Mesothelial cell of epicardium (in vitro differentiated cells): ENCODE measurements at places on chromosomes 5 and 9.
A peak's percentile ranks its signal among the peaks of the same experiment; 100 is the strongest.

GRCh38 chr9:108389056-108389455 lies 466.7 kb downstream of the ACTL7B start:
- DNase-seq = no peak

DNA sequence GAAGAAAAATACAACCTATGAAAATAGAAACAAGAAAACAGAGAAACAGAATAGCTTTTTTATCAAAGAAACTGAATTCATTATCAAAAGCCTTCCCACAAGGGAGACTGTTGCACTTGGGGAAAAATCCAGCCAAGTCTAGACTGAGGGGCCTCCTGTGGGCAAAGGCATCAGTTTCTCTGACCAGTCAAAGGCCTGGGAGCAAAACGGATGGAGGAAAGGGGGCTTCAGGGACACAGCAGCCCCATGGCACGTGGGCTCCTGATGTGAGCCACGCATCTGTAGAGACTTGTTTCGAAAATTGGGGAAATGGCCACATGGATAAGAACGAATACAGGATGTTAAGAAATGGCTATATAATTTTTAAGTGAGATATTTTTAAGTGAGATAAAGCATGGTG lies 21.1 kb downstream of the ZDHHC11B start:
- DNase-seq = no peak

DNA sequence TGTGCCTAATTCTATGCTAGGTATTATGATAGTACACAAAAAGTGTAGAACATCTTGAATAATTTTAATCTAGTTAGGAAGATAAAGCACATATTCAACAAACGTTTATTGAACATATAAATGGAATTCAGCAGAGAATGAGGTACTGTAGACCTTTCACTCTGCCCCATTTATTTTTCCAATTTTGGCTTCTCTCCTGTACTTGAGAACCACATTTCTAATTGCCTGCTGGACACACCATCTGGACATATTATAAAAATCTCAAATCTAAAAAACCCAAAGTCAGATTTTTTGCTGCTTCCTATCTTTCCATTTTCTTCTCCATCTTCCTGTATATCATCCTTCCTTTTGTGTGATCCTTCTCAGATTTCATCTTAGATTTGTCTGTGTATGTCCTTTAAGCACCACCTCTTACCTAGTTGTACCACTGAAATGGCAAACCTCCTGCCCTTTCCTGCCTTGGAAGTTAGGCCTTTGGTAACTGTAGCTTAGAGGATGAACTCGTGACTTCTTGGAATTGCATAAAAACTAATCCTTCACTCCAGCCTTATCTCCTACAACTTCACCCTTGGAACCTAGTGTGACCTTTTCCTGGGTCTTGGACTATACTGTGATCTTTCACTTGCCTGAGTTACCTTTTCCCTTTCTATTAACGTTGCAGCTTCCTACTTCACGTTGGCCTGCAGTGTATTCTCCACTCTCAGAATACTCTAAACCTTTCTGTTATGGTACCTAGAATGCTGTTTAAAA lies 8.8 kb downstream of the SLC26A2 start:
- DNase-seq = no peak

- DNase-seq = no peak
Measured at GRCh38 chr9:101376111-101376848, 8.5 kb downstream of the BAAT start.

GRCh38 chr9:112809351-112809848 lies 58.8 kb downstream of the SNX30 start:
- DNase-seq = no peak

DNA sequence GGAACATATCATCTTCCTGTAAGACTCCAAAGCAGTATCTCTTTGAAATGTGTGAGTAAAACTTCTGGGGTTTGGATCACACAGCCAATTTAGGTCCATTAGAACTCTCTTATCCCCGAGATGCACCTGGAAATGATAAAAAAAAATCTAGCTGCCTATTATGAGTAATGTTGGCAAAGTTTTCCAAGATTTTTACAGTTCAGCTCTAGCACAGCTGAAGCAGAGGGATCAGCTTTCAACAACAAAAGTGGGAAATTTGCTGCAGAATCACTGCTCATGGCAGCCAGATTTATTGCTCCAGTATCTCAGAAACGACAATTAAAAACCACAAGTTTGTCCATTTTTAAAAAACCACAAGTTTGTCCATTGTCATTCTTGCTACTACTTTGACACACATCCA lies 292.2 kb downstream of the IRX2 start:
- no peak for DNase-seq

DNA sequence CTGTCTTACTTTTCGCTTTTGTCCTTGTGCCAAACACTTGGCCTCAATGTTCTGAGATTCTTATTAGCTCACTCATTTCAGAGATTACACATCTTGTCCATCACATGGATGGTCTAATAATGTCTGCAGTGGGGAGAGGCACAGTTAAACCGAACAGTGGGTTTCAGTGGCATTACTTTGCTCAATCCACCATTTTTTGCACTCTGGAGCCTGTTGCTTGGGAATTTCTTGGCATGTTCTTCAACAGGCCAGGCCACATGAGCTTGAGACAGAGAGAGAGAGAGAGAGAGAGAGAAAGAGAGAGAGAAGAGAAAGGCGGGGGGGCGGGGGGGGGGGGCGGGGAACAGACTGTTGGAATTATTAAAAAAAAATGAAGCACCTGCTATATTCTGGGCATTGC lies 1327.8 kb upstream of the WWC1 start:
- DNase-seq = no peak

GRCh38 chr9:83509402-83509801 lies 28.8 kb downstream of the FRMD3 start:
- no peak for DNase-seq

GRCh38 chr5:38370358-38371100 lies 112.2 kb downstream of the EGFLAM start:
- no peak for DNase-seq

- DNase-seq = no peak
Measured at GRCh38 chr9:28092981-28093936, 520.0 kb upstream of the C9orf72 start.

DNA sequence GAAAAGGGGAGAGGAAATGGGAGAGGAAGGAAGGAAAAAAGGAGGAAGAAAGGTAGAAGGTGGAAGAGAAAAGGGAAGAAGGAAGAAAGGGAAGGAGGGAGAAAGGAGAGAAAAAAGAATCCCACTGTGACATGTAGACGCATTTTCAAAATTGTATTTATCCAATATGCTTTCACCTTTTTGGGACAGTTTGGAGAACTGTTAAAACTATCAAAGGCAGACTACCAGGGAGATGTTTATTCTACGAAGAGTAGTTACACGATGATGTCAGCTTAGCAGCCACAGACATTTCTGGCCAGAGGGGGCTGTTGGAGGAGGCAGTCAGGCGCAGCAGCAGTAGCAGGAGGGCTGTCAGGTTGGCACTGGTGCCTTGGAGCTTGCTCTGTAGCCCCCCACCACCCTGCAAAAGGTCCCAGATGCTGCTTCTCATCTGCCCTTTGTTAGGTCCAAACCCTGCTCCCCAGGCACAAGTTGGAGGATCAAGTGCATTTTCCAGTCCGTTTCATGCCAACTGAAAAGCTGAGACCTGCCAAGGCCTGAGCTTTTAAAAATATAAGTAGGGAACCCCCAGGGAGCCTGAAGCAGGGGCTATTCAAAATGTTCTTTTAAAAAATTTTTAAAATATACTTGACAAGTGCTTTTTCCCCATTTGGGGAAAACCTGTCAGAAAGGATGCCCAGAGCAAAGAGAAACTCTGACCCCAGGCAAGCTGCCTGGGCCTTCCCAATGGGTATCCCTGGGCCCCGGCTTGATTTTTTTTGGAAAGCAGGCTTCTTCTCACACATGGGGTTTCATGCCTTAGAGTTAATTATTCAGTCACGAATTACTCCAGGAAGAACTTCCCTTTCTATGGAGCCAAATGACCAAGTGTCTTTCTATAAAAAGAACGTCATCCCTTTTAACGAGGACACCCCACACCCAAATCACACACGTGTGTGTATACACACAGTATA lies 203.3 kb downstream of the SLIT3 start:
- DNase-seq = no peak

DNA sequence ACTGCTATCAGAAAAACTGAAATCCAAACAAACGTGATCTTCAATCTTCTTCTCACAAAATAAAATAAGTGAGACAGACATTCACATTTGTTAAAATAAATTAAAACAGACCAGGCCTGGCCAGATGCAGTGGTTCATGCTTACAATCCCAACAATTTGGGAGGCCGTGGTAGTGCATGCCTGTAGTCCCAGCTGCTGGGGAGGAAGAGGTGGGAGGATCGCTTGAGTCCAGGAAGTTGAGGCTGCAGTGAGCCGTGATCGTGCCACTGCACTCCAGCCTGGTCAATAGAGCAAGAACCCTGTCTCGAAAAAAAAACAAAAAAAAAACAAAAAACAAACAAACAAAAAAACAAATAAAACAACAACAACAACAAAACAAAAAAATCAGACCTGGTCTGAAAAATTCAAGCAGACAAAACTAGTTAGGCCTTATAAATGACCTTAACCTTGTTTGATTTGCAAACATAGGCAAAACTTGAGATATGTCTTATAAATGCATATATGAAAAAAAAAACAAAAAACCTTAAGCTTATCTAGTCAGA lies 10.8 kb downstream of the MAPKAP1 start:
- no peak for DNase-seq

DNA sequence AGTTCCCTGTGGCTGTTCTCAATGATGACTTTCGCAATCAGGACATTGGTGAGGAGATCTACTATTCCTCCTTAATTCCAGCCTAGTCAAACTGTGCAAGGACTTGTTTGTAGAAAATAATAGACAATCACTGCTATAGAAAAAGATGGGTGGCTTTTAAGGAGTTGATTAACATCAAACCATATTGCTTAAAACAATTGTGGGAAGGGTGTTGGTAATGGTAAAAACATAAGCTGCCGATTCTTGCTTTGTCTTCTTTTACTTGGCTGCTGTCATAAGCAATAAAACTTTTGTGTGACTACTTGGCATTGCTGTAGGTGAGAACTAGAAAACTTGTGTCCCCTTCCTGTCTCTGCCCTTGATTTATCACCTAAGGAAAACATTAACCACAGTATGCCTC lies 561.2 kb upstream of the SEMA6A start:
- DNase-seq = no peak

DNA sequence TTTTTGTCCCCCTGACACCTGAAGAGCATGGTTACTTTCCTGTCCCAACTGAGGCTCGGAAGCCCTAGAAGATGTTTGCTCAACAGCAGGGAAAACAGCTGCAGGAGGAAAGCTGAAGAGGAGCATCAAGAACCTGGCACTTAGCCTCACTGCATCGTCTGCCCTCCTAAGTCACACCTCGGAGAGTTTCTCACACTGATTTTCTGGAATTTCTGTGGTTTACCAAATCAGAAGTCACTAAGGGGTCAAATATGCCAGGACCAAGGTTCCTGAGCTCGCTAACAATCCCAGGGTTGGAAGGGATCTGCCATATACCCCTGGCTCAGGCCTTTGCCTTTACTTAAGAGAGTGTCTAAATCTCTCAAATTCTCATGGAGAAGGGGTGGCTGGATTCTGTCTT lies 5.3 kb downstream of the IL12B start:
- DNase-seq = no peak

GRCh38 chr9:8168916-8169438 lies 369.4 kb upstream of the DMAC1 start:
- no peak for DNase-seq

GRCh38 chr5:159184858-159185381 lies 24.4 kb downstream of the RNF145 start:
- DNase-seq = no peak

DNA sequence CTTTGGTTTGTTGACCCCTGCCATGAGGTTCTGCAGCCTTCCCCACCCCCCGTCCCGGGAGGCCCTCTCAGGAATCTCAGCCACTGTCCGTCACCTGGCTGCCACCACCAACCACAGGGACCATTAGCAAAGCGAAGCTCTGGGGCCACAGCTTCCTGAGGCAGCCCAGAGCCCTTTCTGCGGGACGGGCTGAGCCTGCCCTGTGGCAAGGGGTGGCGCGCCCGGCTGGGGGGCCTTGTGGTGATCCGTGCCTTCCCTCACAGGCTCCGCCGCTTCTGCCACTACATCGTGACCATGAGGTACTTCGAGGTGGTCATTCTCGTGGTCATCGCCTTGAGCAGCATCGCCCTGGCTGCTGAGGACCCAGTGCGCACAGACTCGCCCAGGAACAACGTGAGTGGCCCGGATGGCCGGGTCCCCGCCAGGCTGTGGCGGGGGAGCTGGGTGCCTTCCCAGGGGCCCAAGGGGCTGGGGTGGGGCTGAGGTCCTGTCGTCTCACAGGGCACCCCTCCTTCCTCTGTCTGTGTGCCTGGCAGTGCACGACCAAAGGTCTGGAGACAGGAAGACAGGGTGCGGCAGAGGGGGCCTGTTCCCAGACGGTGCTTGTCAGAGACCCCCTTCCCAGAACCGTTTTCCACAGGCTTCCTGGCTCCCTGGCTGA lies 169.2 kb downstream of the CACNA1B start:
- DNase-seq = peak; percentile 37

DNA sequence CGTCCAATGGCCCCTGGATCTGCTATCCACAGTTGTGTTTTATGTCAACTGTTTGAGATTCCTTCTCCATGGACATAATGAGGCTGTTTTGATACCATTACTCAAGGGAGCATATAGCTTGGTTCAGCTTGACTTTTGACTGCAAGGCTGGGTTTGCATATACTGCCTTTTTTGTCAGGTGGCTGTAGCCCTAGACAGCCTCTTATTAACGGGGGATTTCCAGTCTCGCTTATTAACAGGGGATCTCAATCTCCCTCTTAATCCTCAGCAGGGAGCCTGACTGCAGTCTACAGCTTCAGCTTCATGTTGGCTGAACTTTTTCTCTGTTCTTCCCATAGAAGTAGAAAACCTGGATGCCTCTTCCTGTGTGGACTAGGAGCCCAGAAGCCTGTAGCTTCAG lies 73.7 kb upstream of the TNC start:
- no peak for DNase-seq

- no peak for DNase-seq
Measured at GRCh38 chr9:133029994-133030316, 842 bp upstream of the GTF3C5 start.

- DNase-seq = no peak
Measured at GRCh38 chr5:176406436-176407052, 9.8 kb downstream of the CLTB start.

DNA sequence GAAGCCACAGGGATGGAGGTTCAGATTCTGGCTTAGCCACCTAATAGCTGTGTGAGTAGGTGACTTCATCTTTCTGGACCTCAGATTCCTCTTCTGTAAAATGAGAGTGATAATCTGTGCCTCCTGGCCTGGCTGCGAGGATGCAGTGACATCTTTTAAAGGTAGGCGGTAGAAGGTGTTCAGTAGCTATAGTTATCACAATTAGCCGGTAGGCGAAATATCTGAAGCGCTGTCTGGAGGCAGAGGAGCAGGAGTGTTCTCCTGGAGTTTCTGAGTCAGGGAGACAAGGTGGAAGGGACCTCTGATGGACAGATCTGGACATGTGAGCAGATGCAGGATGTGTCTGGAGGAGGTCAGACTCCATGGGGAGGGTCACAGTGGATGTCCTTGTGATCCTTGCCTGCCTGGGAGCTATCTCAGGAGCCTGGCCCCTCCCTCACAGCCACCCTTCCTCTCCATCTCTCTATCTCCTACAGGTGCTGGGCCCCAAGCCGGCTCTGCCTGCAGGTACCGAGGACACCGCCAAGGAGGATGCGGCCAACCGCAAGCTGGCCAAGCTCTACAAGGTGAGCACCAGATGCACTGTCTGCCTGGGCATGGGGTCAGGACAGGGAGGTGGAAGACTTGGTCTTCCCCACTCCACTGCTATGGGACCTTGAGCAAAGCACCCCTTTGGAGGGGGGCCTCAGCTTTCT lies 45.6 kb downstream of the GSN start:
- DNase-seq = no peak
